ENCODE measurements at places on chromosomes 6 and 20.

DNA sequence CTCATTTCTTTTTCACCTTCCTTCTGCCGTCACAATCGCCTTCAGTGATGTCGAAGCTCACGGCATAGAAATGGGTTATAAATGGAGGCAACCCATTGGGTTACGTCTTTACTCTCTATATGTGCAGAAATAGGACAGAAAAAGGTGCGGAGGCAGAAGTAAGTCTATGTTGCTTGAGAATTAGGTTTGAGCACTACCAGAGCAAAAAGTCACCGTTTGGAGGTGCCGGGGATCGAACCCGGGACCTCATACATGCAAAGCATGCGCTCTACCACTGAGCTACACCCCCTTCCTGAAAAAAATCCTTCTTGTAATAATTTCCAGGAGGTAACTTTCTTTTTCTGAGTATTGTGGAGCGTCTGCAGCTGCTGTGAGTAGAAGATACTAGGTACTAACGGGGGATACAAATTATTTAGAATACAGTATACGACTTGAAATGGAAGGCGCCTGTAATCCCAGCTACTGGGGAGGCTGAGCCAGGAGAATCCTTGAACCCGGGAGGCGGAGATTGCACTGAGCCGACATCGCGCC, 134.2 kb downstream of the TRIM27 start:
- no peak for DNase-seq

DNA sequence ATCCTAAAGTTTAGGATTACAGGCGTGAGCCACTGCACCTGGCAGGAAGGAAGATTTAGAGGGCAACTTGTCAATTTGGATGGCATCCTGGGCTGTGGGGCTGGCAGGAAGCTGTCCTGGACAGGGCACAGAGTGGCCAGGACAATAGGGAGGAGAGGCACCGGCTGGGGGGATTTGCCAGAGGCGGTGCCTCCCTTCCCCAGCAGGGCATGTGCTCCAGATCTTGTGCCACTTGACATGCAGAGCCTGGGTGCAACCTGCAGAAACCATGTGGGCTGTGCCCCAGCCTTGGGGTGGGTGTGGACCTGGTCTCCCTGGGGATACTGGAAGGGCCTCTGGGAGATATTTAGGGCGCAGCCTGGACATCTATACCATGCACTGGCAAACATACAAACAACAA, 58.6 kb upstream of the EEF1A1 start:
- peak; percentile 25 for DNase-seq

DNA sequence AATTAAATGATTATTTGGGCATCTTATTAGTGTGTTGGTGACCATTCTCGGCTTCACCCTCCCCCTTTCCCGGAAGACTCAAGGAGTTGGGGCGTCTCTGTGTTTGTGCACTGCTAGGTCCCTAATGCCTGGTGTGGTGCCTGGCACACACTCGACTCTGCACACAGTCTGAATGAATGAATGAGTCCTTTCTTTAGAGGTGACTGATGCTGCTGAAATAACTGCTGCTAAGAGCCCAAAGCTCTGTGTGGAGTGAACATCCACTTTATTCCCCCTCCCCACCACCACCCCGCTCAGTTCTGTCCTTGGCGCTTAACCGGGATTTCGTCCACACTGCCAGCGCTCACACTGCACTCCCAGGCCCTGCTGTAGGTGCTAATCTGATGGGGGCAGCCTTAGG, 1.2 kb upstream of the PHACTR3 start:
- no peak for DNase-seq

DNA sequence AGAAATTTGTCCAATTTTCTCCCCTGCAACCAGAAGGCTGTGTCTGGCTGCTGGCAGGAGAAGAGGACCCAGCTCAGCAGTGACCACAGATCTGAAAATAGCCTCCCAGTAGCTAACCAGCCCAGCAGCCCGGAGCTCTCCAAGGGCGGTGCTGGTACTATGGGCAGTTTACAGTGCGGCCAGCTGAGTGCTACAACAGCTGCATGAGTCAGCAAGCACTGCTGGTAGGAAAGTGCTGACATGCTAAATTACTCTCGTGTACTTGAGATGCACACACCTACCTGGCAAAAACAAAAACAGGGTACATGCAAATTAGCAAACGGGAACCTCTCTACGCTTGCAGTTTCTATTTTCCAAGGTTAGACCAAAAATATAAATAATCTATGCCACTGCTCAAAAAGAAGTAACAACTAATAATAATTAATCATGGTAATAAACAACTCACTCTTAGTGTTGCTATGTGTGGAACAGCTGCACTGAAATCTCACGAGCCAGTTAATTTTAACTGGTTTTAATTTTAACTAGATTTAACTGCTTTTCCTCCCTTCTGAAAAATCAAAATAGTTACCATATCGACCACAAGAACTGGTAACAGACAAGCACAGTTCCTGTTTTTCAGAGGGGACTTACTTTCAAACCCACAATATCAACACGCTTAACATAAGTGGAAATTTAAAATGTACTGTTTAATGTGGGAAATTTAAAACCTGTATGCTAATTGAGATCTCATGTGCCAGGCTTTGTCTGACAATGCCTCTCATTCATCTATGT, 10.8 kb downstream of the BACH2 start:
- DNase-seq: peak; percentile 43

DNA sequence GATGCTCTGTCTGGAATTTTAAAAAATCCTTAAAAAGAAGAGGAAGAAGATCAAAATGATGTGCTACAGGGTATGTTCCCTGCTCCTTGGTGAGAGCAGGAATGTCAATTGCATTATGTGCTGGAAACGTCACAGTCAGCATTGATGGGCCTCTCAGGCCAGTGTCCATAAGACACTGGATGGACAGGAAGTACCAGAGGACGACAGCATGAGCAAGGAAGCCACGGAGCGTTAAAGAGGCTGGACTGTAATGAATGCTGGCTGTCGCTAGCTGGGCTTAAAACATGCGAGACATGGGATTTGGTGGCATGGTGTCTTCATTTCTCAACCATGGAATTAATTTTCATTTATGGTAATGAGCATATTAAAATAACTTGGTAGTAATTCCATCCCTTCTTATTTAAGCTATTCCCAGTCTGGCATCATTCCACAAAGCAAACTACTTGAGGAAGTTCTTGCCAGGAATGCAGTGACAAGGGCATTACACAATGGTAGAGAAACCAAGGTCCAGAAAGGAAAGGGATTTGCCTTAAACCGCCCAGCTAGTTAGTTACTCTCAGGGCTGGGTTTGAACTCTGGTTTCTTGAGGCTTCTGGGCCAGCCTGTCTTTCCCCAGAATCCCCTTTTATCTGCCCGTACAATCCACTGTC, 166.6 kb upstream of the SOX4 start:
- no peak for DNase-seq

- no peak for DNase-seq
Observed at GRCh38 chr20:46302106-46302505, 6.2 kb downstream of the CDH22 start.

DNA sequence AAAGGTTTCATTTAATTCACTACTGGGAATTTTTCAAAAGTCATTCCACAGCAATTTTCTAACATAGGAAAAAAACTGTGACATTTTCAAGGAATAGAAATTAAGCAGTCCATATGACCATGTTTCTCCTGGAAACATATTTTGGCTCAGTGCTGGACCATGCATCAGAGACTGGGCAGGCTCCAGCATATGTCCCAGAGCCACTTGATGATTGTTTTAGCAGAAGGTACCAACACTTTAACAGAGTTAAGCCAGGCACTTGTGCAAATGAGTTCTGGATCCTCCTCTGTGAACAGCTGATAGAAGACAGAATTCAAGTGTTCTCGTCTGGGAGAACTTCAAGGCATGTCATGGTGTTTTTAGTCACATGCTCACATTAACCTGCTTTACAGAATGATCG, 516.3 kb downstream of the COL12A1 start:
- no peak for DNase-seq
